ENCODE measurements at places on chromosomes 4 and X.

- peak; percentile 44 for DNase-seq
Measured at GRCh38 chr4:108168160-108168670, 517 bp downstream of the LEF1 start.

DNA sequence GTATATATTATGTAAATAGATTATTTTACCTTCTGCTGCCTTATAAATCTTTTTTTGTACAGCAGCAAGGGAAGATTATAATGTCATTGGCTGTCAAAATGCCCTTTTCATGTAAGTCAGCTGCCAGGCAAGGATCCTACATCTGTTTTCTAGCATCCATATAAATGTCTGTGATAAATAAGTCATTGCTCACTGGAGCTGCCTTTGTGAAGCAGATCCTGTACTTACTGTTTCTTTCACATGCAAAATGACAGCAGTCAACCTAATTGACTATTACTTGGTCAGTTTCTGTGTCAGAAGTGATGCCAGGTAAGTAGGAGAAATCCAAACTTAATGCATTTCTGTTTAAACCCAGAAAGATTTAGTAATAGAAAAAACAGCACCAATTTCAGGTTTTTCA lies 620.7 kb downstream of the RPA4 start:
- no peak for DNase-seq

- DNase-seq, result no peak
Measured at GRCh38 chr4:77084019-77084639, 8.3 kb upstream of the CCNI start.

DNA sequence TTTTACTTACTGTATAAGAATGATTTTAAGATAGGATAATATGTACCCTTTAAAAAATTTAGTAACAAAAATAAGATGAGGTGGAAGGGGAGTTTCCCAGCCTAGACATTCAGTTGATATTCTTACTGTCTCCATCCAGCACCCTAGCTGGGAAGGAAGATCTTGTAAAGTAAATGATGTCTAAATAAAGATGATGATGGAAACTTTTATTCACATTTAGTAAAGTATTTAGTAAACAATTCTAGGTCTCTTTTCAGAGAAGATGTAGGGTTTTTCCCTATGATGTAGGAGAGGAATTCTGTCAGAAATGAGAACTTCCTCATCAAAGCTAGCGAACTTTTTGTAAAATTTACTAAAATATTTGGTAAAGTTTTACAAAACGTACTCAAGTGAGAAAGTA lies 136.8 kb downstream of the RAPGEF2 start:
- DNase-seq, result no peak

- no peak for DNase-seq
Measured at GRCh38 chr4:52752936-52753335, 1.7 kb upstream of the ERVMER34-1 start.

DNA sequence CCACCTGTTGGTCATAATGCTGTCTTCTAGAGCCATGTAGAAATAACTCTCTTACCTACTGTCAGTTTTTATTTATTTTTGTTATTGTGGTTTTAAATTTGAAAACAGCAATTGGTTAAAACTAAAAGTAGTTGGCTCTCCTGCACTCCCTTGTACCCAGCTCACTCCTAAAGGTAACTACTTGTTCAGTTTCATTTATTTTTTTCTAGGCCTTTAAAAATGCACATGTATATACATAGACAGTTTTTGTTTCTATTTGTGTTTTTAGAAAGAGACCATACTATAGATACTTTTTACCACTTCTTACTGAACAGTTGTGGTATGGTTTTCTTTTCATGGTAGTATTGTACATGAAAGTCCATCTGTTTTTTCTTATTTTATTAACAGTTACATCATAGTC lies 16.8 kb downstream of the SMAD1 start:
- no peak for DNase-seq

GRCh38 chr4:95061220-95061619 lies 303.5 kb downstream of the BMPR1B start:
- no peak for DNase-seq

DNA sequence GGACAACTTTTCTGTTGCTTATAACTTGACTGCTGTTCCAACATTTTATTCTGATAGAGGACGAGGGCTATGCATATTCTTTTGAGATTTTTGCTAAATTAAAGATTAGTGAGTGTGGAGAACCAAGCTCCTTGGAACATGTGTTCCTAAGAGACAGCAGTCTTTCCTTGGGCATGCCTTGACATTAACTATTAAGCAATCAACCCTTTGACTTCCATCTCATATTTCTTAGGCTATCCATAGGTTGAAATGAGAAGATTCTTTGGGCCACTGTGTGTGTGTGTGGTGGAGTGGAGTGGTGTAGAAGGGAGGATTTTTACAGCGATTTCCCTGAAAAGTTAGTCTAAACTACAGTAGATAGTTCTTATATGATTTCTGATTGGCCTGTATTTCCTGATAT lies 127.4 kb upstream of the POF1B start:
- DNase-seq, result no peak

- DNase-seq, result no peak
Measured at GRCh38 chrX:39750256-39750790, 347.4 kb downstream of the BCOR start.

DNA sequence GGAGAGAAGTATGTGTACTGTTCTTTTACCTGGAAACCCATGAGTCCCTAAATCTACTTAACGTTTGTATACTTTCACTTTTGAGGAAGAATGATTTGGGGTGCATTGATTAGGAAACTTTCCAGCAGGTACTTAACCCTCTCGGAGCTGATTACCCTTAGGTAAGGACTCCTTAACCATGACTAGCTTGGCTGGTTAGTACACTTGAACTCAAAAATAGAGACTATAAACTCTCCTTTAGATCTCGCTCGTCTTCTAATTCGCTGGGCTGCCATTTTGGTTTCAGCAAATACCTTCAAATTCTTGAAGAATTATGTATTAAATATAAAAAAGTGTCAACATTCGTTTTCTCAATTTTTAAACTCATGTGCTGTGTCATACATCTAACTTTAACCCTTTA lies 2.0 kb downstream of the USP9X start:
- peak; percentile 6 for DNase-seq

DNA sequence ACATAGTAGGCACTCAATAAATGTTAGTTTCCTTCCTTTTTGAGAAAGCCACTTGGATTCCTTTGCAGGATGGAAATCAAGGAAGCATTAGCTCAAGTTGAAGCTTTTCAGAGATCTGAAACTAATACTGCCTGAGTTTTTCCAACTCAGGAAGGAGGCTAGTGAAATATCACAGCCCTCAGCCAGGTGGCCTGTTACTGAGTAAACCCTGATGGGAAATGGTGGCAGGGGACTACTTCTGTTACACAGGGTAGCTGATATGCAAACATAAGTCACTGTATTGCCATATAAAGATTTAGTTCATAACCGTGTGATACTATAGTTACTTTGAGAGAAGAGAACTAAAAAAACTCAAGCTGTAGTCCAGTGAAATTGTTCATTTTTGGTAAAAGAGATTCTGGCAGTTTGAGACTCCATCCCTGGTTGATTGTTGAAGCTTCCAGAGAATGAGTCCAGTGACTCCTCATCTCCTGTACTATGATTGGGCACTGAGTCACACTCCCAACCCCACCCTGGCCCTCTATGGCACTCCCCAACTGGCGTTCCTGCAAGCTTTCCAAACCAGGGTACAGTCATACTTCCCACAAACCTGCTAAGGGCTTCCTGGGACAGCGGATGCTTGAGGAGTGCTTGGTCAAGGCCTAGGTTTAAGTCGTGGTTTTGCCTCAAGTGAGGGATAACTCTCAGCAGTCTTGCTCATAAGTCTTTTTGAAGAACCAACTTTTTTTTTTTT lies 81.8 kb downstream of the MID1IP1 start:
- no peak for DNase-seq

DNA sequence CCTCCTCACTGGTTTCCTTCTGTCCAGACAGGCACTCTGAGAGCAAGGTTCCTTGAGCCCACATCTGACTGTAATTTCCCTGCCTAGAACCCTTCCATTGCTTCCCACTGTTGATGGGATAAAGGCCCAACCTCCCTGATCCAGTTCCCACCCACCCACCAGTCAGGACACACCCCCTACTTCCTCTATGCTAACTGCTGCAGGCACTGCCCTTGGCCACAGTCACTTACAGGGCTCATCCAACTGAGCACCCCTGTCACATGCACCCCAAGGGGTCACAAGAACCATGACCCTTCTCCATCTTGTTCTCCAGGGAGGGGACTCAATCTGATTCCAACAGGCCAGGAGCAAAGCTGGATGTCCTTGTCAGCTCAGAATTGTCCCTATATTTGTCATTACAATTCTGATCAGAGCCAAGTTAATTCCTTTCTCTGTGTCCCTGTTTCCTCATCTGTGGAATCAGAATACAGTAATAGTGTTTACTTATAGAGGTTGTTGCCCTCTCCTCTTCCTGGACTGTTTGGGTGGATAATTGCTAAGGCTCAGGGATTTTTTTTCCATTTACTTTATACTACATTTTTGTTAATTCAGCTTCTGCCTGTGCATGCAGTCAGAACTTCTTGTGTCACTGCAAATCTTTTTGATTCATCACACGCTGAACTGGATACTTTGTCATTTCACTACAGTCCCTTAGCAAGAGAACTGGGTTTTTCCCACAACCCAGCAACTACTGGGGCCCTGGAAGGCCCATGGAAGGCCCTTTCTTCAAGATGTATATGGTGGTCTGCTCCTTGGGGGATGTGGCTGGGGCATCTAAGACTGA lies 105.6 kb upstream of the MAMLD1 start:
- no peak for DNase-seq

DNA sequence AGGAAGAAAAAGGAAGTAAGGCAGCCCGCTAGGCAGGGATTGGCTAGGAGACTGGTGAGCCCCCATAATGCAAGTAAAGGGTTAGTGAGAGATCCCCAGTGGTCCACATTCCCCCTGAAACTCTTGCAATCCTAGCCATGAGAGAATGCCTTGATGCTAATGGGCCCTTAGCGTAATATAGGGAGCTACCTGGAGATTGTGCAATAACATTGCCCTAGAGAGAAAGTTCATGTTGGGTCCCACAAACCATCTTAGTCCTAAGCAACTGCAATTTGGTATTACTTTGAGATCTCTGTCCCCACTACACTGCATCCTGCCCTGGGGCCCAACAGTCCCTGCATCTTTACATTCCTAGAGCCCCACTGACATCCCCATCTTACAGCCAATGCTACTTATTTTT lies 188.5 kb downstream of the KLHL4 start:
- DNase-seq, result no peak

GRCh38 chr4:10917566-10917965 lies 233.0 kb upstream of the CLNK start:
- DNase-seq, result no peak

GRCh38 chr4:2534904-2535375 lies 1.5 kb upstream of the FAM193A start:
- DNase-seq, result peak; percentile 10

DNA sequence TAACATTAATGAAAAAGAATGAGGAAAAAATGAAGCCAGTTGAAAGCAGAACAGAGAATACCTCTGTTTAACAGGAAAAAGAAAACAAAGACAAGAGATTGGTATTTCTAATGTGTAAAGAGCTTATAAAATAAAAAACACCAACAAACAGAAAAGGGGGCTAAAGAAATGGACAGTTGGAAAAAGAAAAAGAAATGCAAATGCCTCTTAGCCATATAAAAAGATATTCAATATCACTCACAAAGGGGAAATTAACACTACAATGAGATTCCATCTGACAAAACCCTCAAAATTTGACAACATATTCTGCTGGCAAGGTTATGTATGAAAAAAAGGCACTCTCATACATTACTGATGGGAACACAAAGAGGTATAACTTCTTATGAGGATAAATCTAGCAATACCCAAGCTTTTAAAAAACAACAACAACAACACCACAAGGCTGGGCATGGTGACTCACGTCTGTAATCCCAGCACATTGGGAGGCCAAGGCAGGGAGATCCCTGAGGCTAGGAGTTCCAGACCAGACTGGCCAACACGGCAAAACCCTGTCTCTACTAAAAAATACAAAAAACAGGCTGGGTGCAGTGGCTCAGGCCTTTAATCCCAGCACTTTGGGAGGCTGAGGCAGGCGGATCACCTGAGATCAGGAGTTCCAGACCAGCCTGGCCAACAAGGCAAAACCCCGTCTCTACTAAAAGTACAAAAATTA lies 75.8 kb downstream of the FRYL start:
- no peak for DNase-seq

- no peak for DNase-seq
Measured at GRCh38 chr4:968221-968620, 5.1 kb downstream of the DGKQ start.

- peak; percentile 30 for DNase-seq
Measured at GRCh38 chr4:114386637-114387233, 211.9 kb upstream of the UGT8 start.

DNA sequence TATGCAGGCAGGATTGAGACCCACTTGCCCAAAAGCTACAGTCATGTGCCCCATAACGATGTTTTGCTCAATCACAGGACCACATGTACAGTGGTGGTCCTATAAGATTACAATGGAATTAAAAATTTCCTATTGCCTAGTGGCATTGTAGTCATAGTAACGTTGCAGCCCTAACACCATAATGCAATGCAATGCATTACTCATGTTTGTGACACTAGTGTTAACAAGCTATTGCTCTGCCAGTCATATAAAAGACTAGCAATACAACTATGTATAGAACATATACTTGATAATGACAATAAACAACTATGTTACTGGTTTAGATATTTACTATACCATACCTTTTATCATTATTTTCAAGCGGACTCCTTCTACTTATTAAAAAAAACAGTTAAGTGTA lies 50.6 kb downstream of the VGLL1 start:
- DNase-seq, result no peak

GRCh38 chr4:148447681-148448080 lies 5.5 kb upstream of the NR3C2 start:
- no peak for DNase-seq

GRCh38 chr4:87659247-87659931 lies 9.3 kb downstream of the DMP1 start:
- peak; percentile 61 for DNase-seq

GRCh38 chrX:112851161-112851779 lies 10.6 kb upstream of the AMOT start:
- peak; percentile 30 for DNase-seq

DNA sequence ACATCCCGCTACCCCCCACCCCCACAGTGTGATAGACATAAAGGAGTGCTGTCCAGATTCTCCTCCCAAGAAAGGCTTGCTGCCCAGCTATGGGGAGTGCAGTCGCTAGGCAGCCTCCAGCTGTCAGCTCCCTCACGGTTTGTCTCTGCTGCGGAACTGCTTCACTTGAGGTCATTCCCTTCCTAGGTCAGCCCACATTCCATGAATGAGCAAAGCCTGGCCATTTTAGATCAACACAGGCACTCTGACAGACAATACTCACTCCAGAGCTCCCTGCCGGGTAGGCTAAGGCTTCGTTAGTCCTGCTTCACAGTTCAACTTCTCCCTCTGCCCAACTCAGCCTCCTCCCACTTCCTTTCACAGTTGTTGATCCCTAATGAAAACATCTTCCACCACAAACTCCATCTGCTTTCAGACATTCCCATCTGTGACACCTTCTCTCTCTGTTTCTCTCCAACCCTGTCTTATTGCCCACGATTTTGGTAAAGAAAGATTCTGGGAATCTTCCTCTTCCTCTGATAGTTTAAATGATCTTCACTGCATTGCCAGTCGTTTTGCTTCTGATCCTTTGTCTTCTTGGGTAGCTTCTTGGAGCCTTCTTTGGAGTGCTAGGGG lies 318.9 kb upstream of the F9 start:
- DNase-seq, result no peak

Data from Caki2 (cell line).